ENCODE measurements at places on chromosomes 6 and 20. TPM values are rescaled to one million over a fixed set of nuclear protein-coding genes. Genes with fewer than 3 reads are reported as not detected.

Gene FAM217A
- not detected for total RNA-seq

Gene CYP39A1
- total RNA-seq, result 0.18 TPM

Gene SYCP2
- 0.28 TPM for total RNA-seq

Gene KIF25
- not detected for total RNA-seq

Gene DNPH1
- 58.4 TPM for total RNA-seq

Gene SLA2
- total RNA-seq, result not detected

Gene PAK5
- total RNA-seq, result not detected

Gene BAK1
- 21.9 TPM for total RNA-seq

Gene ADGRB3
- total RNA-seq, result not detected

Gene SFTA2
- not detected for total RNA-seq

Gene CDC25B
- total RNA-seq, result 16.4 TPM

Gene BNIP5
- not detected for total RNA-seq

Gene PHACTR1
- 5.8 TPM for total RNA-seq
